Left ventricle myocardium inferior (tissue), 1 donor: ENCODE measurements at places on chromosomes 11 and 22.

DNA sequence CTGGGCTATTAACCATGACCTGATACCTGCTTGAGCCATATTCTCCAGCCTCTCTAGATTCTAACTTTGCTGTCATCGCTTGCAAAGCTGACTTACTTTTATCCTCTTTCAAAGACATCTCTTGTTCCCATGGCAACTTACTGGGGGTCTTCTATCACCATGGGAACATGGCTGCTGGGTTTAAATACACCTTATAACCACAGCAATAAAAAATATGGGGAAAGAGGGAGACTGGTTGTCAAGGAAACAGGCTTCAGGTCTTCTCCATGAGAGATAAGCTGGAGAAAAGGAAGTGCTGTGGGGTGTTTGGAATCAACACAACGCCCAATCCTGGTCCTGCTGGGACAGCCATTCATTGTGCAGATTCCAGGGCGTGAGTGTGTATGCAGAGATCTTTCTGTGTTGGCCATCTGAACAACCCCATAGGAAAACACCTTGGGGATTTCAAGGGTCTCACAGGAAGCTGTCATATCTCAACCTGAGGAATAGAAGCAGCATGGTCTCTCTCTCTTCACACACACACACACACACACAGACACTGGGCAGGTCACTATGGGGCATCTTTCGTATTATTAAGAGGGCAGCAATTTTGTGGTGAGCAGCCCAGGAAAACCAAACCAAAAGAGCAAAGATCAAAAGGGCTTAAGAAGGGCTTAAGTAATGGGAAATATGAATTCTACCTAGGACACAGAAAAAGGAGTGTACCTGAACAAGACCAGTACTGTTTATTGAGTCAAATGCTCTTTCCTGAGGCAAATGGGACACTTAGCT lies 344.7 kb upstream of the NCAM1 start:
- no peak for DNase-seq

DNA sequence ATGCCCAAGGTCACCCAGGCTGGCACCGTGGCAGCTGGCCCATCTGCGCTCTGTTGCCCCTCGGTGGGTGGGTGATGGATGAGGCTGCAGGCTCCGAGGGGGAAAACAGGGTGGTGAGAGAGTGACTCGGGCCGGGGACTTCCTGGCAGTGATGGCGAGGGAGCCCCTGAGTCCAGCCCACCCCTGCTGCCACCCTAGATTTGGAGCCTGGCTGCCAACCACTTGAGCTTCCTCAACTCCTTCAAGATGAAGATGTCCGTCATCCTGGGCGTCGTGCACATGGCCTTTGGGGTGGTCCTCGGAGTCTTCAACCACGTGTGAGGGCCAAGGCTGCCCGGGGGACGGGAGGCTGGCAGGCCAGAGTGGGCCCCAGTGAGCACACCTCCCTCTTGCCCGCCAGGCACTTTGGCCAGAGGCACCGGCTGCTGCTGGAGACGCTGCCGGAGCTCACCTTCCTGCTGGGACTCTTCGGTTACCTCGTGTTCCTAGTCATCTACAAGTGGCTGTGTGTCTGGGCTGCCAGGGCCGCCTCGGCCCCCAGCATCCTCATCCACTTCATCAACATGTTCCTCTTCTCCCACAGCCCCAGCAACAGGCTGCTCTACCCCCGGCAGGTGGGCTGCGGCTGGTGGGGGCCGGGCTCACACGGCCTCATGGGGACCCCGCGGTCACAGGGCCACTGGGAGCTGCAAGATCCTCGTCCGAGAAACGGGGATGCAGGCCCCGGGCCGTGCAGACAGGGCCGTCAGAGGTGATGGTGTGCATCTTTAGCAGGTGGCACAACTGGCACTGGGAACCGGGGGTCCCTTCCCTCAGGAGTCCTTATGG lies 10.1 kb downstream of the TCIRG1 start:
- DNase-seq: no peak

- no peak for DNase-seq
Observed at GRCh38 chr11:69682681-69683326, 7.7 kb upstream of the LTO1 start.

DNA sequence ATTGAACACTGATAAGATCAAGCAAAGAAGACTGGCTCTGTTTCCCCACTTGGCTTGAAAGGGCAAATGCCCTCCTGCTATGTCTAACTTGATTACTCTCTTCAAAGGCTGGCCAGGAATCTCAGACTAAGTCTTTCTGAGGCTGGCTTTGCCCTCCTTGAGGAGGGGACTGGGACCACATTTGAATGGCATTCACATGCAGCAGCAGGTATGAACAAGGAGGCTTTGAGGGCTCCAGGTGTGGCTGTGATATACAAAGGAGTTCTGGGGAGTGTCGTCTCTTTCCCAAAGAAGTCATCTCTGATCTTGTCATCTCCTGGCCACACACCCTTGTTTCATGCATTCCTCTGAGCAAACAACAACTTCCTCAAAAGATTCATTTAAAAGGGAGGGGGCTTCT lies 130.8 kb downstream of the ARL14EP start:
- no peak for DNase-seq

GRCh38 chr11:33567004-33567403 lies 133.6 kb downstream of the C11orf91 start:
- no peak for DNase-seq

GRCh38 chr11:27716835-27717234 lies 16.6 kb upstream of the BDNF start:
- no peak for DNase-seq

- no peak for DNase-seq
Observed at GRCh38 chr11:103806130-103806895, 230.1 kb upstream of the DDI1 start.

- DNase-seq: no peak
Observed at GRCh38 chr11:35531246-35531645, 5.8 kb upstream of the PAMR1 start.

GRCh38 chr22:39946503-39947219 lies 13.5 kb upstream of the TMA7B start:
- no peak for DNase-seq

GRCh38 chr22:23415490-23415851 lies 164.6 kb downstream of the IGLL1 start:
- no peak for DNase-seq

DNA sequence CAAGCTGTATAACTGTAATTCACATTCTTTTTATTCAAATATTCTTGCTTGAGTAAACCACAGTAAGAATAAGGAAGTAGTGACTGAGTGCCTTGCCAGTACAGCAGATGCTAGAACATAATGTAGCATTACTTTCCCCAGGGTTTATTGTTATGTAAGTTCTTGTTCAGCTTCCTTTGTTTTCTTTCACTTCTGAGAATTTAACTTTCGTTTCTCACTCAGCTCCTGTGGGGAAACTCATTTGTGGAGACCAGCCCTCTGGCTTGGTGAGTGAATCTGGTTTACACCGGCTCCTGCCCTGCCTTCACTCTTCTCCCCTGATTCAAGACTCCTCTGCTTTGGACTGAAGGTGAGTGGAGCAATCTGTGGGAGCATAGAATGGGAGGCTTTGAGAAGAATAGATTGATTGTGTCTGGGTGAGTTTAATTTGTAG lies at the start of gene TRIM22:
TSS of gene TRIM22 (plus strand) at position 240 of the 433 bp plus-strand sequence. CDS start 6,443 bp downstream, outside the sequence.
- peak; percentile 20 for DNase-seq

- DNase-seq: no peak
Observed at GRCh38 chr11:118002010-118002540, 15.9 kb downstream of the IL10RA start.

GRCh38 chr11:80856066-80856465 lies 1415.2 kb upstream of the TENM4 start:
- no peak for DNase-seq

- no peak for DNase-seq
Observed at GRCh38 chr11:123318623-123319022, 111.4 kb upstream of the GRAMD1B start.

GRCh38 chr11:2980168-2980840 lies 11.8 kb downstream of the NAP1L4 start:
- no peak for DNase-seq

GRCh38 chr11:67357831-67358670 lies 4.7 kb upstream of the POLD4 start:
- DNase-seq: no peak

- DNase-seq: no peak
Observed at GRCh38 chr11:5694642-5695041, 5.1 kb downstream of the TRIM22 start.

GRCh38 chr11:58028687-58029411 lies 1.9 kb upstream of the OR6Q1 start:
- DNase-seq: no peak

DNA sequence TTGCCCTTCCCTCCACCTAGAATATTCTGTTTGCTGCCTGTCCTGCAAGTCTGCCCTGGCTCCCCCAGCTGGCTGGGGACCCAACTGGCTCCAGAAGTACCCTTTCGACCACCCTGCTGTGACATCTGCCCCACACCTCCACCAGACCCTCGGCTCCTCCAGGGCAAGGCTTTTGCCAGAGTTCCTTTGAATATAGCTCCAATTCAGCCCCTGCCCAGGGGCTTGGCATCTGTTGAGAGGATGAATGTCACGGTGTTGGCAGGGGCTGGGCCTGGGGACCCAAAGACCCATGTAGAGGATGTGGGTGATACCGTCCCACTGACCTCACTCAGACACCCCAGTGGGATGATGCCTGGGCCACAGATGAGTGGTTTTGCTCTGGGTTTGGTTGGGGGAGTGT lies 4.0 kb downstream of the NLRP6 start:
- DNase-seq: no peak

- no peak for DNase-seq
Observed at GRCh38 chr11:11171854-11172253, 181.2 kb downstream of the CSNK2A3 start.

DNA sequence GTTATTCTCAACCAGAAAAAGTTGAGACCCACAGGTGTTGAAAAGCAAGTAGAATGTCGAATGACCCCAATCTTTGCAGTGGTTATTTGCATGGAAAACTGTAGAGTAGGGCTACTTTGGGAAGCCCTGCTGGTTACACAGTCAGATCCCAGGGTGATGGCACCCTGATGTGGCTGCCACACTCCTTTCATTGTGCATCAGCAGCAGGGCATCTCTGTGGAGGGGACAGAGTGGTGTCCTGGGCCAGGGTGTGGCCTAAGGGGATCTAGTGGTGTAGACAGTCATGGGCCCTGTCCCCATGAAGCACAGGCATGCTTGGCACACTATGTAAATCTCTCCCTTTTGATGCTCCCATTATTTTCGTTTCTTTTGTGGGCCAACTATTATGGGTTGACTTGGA lies 199.4 kb upstream of the NAV2 start:
- no peak for DNase-seq

DNA sequence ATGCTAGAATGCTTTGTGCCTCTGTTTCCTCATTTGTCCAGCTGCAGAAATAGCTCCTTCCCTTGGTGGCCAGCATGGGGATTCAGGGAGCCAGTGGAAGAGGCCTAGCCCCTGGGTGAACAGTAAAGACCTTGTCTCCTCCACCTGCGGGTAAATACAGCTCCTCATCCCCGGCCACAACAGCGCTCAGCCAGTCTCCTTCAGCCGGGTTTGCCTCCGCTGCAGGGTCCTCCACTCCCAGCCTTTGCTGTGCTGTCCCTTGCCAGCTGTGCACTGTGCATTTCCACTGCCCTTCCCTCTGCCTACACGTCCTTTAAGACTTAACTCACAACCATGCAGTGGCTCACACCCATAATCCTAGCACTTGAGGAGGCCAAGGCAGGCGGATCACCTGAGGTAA lies 1.5 kb upstream of the CDC42EP1 start:
- DNase-seq: no peak

- DNase-seq: no peak
Observed at GRCh38 chr11:81573367-81573766, 1160.3 kb downstream of the FAM181B start.

DNA sequence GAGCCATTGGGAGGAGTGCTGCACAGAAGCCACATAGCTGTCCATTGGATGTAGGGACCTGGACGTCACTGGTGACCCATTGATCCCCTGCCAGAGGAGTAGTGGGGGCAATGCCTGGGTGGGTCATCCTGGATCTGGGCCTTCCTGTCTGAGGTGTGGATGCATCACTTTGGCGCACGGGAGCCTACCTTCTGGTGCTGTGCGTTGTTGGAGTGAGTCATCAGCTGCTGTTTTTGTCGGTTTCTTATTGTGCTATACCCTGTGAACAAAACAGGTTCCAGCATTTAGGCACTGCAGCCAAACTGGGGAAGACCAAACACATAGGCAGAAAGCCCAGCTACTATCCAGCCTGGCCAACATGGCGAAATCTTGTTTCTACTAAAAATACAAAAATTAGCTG lies 3.2 kb downstream of the TAF6L start:
- DNase-seq: no peak

DNA sequence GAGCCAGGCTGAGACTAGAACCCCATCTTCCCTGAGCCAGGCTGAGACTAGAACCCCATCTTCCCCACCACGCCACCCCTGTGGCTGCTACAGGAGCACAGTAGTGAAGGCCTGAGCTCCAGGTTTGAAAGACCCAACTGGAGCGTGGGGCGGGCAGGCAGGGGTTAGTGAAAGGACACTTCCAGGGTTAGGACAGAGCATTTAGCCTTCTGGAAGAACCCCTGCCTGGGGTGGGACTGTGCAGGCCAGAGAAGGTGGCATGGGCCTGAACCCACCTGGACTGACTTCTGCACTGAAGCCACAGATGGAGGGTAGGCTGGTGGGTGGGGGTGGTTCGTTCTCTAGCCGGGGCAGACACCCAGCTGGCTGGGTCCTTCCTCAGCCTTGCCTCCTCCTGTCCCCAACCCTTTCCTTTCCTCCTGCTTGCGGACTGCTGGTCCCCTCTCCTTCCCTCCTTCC lies 24.1 kb downstream of the SUN2 start:
- no peak for DNase-seq

- DNase-seq: peak; percentile 37
Observed at GRCh38 chr22:33919391-33920196, 682 bp downstream of the LARGE1 start.

DNA sequence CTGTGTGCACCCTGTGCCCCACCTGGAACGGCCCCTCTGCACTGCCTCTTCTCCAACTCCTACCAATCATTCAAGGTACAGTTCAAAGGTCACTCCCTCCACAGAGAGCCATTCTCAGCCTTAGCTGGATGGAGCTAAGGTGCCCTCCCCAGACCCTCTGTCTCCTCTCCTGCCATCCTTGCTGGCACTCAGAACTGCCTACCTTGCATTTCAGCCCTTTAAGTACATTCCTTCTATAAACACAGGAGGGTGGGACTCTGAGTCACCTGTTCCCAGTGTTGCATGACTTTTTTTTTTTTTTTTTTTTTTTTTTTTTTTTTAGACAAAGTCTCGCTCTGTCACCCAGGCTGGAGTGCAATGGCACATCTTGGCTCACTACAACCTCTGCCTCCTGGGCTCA lies 8.6 kb downstream of the TTLL1 start:
- no peak for DNase-seq

- no peak for DNase-seq
Observed at GRCh38 chr11:125701018-125701610, 20.5 kb upstream of the ACRV1 start.

GRCh38 chr22:19330865-19331418 lies 39.4 kb upstream of the CLTCL1 start:
- DNase-seq: no peak

GRCh38 chr22:49958366-49958921 lies 2.1 kb upstream of the PIM3 start:
- DNase-seq: peak; percentile 10

GRCh38 chr11:102050927-102051575 lies 3.8 kb downstream of the CFAP300 start:
- no peak for DNase-seq

- DNase-seq: no peak
Observed at GRCh38 chr11:1410366-1411291, 20.9 kb downstream of the BRSK2 start.

DNA sequence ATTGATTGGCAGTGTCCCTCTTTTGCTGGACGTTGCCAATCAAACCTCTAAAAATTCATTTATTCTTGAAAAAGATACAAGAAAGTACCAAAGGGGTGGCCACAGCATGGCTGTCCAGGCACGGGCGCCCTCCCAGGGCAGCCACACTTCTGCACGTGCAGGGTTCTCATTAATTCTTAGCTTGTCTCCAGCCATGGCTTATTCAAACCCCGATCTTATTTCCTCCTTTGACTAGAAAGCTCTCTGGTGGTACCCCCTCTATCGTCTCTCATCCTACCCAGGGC lies 123.9 kb downstream of the CTTN start:
- no peak for DNase-seq
